Lung (tissue), 17 donors: ENCODE measurements at places on chromosomes 5 and 9. TPM values are rescaled to one million over a fixed set of nuclear protein-coding genes. Genes with fewer than 3 reads are reported as not detected.

The RMND5B gene
- total RNA-seq = 46.1 TPM

The GRM6 gene
- total RNA-seq = not detected

DNA sequence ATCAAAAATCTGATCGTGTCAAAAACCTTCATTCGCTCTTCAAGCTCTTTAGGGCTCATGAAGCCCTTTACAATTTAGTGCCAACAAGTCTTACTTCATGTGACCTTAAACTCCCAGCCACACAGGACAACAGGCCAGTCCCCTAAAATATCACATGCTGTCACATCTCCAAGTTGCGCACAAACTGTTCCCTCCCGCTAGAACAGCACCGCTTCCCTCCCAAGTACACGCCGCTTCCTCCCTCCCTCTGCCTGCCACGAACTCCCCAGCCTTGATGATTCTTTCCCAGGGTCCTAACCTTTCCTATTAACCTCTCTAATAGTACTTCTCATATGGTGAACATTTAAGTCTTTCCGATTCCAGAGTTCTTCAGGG lies 91.2 kb downstream of the TLE1 start:
- DNase-seq = no peak

DNA sequence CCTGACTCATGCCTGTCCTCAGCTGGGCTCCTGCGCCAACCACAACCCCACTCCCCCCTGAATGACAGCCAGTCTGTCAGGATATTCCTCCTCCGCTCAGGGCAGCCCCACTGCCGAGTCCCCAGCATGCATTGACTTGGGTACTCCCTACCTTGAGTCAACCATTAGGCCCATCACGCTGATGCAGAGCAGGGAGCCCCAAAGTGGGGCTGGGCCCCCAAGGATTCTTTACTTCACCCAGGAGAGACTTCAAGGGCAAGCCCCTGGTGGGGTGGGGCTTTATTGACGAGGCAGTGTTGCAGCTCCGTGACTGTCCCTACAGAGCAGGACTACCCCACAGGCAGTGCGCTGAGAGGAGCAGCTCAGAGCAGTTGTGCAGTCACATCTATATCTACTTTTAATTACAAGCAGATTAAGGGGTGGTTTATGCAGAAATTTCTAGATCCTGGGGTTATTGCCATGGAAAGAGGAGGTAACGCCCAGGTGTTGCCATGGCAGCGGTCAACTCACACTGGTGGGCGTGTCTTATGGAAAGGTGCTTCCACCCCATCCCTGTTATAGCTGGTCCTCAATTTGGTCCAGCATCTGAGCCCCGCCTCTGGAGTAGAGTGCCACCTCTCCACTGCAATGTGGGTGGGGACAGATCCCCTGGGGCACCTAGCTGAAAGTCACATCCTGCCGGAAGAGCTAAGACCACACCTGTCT lies 32.1 kb upstream of the FCN1 start:
- DNase-seq = no peak

The FAM13B gene
- total RNA-seq = 38.0 TPM

- DNase-seq = no peak
Measured at GRCh38 chr9:84924266-84924665, 254.7 kb downstream of the NTRK2 start.

DNA sequence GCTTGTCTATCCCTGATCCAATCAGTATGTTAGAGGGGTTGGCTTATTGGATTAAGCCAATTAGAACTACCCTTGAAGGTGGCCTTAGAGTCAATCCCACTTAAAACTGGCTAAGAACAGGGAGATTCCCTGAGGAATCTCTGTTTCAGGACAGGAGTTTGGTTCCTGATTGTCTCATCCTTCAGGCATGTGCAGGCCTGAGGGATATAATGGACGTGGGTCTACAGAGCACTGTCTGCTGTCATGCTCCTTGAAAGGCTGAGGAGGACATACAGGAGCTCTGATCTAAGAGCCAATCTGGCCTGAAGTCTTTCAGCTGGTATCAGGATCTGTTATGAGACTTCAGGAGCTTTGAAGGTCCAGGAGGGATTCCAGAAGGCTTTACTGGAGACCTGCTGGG lies 36.2 kb upstream of the PRXL2C start:
- no peak for DNase-seq
